ENCODE measurements at places on chromosomes 2 and 18.

- DNase-seq = no peak
Measured at GRCh38 chr18:40120796-40121391, 1834.1 kb upstream of the PIK3C3 start.

DNA sequence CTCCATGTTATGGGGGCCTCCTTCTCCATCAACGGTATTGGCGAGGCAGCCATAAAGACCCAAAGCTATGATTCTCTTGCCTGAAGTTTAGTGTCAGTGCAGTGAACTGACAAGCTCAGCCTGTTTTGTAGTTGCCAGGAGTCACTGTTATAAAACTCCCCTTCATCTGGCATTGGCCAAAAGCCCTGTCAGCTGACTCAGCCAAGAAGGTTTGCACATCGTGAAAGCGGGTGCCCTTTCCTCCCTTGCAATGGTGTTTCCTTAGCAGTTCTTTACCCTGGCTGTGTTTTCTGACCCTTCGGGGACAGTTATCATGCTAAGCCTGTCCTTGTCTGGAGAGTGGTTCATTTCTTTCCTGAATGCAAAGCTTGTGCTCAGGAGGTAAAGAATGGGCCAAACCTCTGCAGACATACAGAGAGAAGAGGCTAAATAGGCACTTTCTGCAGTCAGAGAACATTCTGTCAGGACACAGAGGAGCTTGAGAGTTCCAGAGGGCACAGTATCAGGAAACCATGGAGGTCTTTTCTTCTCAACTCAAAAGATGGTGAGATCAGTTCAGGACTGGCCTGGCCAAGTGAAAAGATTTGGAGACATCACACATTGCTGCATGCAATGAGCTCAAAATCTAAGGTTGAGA lies 414.2 kb downstream of the ZNF521 start:
- DNase-seq = no peak

DNA sequence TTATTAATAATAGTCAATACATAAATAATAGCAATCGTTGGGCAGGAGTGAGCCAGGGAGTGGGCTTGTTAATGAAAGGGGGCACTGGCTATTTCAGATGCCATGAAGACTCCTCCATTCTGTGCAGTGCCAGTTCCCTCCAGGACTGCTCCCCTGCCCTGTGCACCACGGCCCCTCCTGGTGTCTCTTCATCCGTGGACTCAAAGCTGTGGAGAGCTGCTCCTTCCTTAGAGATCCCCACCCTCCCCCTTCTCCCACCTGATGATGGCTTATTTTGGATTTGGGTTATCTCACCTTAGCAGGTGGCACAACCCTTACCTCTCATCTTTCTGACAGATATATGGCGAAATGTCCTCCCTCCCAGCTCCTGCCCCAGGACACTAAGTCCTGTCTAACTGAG lies 3.1 kb upstream of the CELF4 start:
- DNase-seq = no peak

DNA sequence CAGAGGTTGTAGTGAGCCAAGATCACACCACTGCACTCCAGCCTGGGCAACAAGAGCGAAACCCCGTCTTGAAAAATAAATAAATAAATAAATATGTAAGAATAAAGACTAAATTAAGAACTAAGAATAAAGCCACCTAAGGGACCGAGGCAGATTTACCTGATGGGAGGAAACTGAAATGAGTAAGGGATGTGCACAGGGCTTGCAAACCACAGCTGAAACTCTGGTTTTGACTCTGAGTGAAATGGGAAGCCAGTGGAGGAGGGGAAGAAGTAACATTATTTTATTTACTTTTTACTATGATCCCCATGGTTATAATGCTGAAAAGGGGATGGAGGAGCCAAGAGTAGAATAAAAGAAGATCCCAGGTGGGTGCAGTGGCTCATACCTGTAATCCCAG lies 107.3 kb downstream of the CABYR start:
- no peak for DNase-seq

GRCh38 chr2:102367331-102367971 lies 11.9 kb downstream of the IL18R1 start:
- no peak for DNase-seq

- no peak for DNase-seq
Measured at GRCh38 chr18:77062518-77063003, 70.0 kb downstream of the MBP start.

DNA sequence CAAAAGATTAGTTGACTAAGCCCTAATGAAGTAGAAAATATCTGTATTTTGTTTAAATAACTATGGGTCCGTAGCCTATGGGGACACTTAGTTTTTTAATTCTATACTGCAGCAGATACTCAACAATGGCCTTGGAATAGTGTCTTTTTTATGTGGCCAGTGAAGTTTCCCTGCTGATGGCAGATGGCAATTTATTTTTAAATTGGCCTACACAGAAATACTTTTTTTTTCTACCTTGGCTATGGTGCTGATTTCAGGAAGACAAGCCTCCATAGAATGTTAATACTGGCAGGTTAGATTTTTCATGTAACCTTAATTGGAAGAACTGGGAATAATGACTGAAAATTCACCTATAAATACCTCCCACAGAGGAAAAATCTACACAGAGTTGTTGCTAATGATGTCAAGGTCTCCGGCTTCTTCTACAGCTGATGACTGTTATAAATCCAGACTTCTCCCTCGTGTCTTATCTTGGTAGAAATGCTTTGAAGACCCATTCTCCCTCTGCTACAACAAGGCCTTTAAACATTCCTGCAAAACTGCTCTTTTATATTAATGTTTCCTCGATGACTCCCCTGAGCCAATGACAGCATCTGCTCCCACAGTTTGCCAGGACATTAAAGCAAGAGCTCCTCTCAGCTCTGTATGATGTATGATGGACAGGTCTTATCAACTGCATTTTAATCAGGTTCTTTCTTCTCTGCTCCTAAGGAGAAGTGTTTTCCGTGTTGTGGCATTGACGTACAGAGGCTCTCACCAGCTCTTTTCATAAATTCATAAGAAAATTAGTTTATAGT lies 29.1 kb upstream of the FAM98A start:
- DNase-seq = no peak

DNA sequence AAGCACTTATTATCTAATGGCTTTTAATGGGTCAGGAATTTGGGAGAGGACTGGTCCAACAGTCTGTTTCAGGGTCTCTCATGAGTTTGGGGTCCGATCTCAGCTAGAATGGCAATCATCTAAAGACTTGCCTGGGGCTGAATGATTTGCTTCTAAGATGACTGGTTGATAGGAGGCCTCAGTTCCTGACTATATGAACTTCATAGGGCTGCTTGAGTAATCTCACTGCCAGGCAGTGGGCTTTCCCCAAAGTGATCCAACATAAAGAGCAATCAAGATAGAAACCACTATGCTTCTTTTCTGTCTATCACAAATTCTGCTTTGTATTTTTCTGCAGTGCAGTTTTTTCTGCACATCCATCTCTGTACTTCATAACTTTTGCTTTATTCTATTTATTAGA lies 793.5 kb upstream of the CHAC2 start:
- no peak for DNase-seq

DNA sequence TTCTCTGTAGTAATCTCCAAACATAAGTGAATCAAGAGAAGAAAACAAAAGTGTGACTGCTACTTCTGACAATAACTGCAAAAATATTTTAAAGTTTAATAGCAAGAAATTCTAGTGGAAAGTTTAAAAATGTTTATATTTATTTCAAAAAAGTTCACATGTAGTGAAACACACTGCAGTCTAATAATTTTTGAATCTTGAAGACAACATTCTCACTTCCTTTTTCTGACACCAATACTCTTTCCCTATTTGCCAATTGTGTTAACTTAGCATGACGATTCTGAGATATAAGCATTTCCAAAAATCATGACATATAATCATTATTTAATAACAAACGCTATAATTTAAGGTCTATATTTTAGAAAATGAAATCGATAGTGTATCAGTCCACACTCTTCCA lies 429.1 kb upstream of the PKDCC start:
- no peak for DNase-seq

GRCh38 chr2:216113572-216113971 lies 4.4 kb downstream of the XRCC5 start:
- DNase-seq = no peak

- DNase-seq = no peak
Measured at GRCh38 chr2:160063879-160064612, 1.6 kb upstream of the PLA2R1 start.

GRCh38 chr2:20224716-20225293 lies at the start of gene SDC1:
TSS of gene SDC1 (minus strand) at chr2:20225130. CDS start at chr2:20224867, 263 bp downstream.
- DNase-seq = peak; percentile 81

GRCh38 chr2:159399716-159400415 lies 113.4 kb upstream of the WDSUB1 start:
- DNase-seq = no peak

DNA sequence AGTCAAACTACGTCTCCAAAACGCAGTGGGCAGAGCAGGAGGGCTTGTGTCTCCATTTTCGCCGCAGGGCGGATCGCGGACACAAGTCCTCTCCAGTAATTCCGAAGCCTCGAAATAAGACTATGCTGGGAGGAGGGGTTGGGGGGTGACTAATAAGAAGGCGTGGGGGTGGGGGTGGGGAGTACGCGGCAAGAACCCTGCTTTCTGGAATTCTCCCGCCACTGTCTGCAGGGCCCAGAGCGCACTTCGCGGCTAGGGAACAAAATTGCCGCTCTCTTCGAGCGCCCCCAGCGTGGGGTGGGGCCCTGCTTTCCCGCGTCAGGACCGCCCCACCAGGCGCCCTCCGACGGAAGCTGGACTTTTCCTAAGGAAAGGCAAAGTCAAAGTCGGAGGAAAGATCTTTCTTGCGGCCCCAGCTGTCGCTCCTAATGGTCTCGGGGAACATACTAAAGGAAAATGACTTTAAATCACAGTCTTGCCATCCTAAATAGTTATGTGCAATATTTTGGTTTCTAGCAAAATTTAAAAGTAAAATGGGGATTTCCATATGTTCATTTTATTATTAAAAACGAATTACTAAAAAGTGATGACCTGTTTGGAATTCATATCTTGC lies 11.9 kb downstream of the NR4A2 start:
- peak; percentile 61 for DNase-seq

DNA sequence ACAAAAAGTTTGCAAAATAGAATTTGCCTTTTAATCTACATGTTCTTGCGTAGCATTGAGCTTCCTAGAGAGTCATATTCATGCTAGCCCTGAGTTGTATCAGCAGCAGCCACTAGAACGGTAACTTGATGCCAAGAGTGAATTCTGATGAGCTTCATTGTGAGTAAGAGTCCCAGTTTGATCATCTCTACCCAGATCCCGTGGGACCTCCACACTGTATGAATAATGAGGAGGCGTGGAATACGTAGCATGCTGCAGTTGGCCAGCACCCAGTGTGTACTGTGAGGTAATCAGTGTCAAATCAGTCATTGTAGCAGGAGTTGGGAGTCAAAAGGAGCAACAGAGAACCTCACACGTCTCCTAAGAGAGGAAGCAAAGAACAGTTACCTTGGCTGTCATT lies 197.9 kb downstream of the NEDD4L start:
- DNase-seq = no peak

DNA sequence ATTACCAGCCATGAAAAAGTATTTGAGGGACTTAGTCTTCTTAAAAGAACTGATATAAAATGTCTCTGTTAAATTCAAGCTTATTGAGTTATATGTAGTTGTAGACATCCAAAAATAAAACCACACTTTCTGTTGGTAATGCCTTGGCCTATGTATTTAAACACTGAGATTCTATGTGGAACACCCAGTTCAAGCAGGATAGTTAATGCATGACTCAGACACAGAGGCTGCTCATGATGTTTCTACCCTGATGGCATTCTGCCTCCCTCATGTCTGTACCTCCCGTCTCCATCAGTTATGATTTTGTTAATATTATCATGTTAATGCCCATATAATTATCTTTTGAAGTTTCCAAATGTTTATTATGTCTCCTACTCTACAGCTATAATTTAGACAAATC lies 164.5 kb downstream of the XIRP2 start:
- DNase-seq = no peak

DNA sequence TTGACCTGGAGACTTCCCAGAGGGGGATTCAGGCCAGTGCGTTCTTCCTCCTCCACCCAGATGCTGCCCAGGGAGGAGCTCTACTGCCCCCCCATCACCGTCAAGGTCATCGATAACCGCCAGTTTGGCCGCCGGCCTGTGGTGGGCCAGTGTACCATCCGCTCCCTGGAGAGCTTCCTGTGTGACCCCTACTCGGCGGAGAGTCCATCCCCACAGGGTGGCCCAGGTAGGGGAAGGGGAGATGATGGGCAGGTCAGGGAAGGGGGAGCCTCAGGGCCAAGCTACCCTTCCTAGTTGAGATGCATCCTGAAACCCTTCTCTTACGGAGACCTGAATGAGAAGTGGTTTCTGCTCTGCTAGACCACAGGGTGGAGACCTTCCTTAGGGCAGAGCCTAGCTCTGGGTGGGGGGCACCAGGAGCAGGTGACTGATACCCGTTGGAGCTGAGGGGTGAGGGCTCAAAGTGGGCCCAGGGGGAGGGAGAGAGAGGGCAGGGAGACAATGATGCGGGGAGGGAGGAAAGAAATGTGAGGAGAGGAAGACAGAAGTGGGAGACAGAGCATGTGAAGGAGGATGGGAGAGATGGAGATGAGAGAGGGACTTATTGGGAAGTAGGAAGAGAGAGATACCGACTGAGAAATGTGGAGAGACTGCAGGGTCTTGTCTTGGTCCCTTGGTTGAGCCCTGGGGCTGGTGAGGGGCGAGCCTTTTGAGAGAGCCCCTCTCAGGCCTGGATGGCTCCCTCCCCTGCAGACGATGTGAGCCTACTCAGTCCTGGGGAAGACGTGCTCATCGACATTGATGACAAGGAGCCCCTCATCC lies 159.4 kb downstream of the DYSF start:
- DNase-seq = no peak

DNA sequence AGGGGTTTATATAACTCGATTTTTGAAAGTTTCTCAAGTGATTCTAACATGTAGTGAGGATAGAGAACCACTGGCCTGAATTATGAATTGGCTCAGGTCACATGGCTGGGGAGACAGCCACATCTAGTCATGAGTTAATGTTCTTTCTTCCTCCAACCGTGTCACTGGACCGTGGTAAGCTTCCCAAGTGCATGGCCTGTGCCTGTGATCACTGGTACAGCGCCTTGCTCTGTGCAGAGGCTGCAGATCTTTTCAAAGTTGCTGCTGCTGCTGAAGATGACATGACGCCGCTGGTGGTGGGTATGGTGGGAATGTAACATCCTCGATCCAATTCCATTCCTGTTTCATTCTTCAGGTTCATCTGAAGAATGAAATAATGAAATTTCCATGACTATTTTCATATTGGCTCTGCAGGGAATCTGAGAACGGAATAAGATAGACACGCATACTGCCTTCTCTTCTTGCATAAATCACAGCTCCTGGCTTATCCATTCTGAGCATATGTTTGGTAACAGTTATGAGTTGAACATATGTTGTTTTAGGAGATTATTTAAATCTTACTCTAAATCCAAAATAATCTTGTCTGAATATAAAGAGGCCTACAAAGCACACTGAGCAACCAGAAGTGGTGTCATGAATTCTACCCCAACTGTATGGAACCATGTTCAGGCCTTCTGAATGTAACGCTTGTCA lies 100.5 kb upstream of the THSD7B start:
- DNase-seq = no peak
